ENCODE measurements at places on chromosomes 5 and 9. TPM values are rescaled to one million over a fixed set of nuclear protein-coding genes. Genes with fewer than 3 reads are reported as not detected.

Gene FAM78A
- 0.71 TPM for total RNA-seq

Gene ARHGAP26
- 7.7 TPM for total RNA-seq

DNA sequence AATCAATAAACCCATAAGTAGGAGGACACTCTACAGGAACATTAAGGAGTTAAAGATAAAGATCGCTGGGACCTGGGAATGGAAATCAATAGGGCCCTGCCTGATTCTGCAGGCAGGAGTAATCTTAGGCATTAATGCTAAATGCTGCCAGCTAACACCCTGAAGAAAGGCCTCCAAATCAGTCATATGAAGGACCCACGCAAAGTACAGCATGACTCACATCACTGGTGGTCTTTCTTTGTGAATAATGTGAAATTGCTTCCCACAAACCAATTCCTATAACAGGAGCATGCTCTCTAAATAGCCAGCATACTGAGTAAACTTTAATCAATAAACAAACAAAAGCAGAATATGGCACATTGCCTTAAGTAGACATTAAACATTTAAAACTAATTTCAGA, 172.3 kb downstream of the SEMA5A start:
- DNase-seq: no peak

DNA sequence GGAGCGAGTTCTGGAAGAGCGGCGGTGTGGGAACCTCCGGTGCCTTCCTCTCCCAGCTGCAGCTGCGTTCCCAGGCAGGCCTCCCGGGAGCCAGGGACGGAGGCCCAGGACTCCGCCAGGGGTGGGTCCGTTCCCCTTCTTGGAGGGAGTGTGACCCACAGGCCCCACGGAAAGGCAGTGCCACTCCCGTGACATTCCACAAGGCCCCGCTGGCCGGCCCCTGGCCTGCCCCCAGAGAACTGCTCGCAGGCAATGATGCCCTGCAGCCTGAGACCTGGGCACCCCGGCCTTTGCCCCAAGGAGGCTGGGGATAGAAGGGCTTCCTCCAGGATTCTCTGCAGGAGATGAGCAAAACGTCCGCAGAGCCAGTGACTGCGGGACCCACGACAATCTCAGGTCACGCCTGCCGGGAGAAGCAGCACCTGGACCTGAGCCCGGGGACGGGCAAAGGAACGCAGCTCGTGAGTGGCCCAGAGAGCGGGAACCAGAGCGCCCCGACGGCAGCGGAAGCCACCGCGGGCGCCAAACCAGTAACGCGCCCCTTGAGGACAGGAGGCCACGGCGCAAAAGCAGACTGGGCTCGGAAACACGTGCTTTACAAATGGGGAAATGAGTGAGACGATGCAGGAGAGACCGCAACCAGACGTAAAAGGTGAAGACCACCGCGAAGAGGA, 9.3 kb downstream of the OBP2B start:
- DNase-seq: no peak
